CD4-positive, alpha-beta T cell (primary cell): ENCODE measurements at places on chromosomes 2 and 18.

DNA sequence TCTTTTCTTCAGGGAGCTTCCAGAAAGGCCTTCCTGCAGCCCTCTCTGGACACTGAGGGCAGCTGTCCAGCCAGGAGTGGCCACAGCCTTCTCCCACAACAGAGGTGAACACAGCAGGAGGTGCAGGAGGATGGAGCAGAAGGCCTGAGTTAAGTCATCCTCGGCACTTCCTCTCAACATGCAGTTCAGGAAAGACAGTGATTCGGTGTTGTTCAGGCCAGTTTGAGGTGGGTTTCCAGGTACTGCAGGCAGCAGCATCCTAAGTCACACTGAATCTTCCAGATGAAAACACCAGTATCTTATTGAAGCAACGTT, 225.3 kb upstream of the PXDN start:
- DNase-seq = no peak

GRCh38 chr2:193837111-193837738, 1642.5 kb upstream of the TMEFF2 start:
- no peak for DNase-seq

DNA sequence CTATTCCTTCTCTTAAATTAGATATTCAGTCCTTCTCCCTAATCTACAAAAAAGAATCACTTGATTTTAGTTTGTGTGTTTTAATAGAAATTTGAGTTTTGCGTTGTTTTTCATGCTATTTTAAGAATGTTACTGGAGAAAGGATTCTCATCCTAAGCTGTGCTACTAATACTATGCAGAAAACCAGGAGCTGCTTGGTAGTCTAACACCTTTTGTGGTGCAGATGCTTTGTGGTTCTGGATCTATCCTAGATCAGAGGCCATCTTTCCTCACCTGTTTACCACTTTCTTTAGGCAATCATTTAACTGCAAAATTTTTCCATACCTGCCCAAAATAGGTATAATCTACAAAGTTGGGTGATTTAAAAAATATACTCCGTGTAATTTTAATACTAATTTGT, 823.6 kb downstream of the CPS1 start:
- no peak for DNase-seq

DNA sequence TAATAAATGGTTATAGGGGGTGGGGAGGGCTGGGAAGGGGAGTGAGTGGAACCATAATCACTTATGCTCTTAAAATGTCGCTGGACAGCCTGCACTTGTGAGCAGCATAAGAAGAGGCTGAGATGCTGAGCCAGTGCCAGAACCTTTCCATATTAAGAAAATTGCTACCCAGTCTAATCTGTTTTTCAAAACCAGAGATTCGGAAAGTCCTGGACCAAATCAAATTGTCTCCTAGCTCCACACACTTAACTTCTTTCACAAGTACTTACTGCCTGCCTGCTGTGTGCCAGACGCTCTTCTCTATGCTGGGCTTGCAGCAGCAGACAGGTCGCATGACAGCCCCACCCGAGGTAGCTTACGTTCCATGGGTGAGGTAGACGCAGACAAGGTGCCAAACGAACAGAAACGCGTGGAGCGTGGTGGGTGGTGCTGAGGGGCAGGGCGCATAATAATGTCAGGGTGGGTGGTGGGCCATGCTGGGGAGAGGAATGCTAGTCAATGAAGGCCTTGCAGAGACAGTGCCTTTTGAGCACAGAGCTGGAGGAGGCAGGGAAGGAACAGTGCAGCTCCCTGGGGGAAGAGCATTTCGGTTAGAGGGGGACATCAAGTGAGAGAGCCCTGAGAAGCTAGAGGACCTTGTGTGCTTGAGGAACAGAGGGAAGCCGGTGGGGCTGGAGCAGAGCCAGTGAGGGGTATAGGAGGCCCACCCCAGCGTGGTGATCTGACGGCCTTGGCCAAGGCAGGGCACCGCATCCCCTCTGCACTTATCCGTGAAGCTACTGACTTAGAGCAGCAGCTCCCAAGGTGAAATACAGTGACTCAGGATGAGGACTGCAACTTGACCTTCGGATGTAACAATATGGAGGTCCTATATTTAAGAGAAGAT, 123.5 kb upstream of the DAPL1 start:
- DNase-seq = no peak

DNA sequence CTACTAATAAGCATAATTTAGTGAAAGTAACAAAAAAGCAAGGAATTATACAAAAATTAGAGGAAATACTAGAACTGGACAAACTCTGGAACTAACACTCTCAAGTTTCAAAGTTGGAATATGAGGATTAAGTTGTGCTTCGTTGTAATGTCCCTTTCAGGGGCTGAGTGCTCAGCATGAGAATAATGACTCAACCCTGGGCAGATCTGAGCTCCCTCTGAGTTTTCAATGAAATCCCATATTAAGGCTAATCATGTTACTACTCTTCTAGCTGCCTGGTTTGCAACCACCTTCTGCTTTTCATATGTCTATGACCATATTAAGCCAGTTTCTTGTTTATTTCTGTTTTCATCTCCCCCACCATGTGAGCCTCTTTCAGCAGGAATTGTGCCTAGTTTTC, 274.9 kb upstream of the LRRTM4 start:
- DNase-seq = no peak

DNA sequence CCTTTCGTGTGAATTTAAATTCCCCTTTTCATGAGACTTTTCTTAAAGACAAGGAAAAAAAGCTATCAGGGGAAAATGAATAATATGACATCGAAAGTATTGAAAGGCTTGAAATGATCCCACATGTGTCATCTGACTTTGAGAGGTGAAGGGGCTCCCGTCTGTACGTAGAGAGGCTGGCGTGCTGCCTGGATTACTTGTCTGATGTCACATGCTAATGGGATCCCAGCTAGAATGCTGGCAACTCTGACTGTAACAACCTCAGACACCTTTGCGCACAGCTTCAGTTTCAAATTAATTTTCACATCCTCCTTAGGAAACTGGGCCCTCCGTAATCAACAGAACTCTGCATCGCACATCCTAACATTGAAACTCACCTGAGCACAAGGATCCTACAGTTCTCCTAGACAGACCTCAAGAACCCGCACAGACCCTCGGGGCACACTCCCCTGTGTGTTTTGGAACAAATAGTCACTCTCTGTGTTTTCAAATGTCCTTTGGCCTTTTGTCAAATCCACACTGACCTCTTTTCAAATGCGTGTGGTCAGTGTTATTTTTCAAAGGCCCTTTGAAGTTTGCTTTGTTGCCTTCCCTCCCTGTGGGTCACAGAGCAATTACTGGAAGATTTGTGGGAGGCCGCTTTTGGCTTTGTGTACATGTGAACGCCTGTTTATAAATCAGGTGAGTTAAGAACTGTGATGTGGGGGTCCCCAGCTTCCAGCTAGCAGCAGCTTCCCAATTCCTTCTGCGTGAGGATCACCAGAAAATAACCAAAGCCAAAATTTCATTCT, 65.9 kb downstream of the IL1R2 start:
- DNase-seq = no peak

DNA sequence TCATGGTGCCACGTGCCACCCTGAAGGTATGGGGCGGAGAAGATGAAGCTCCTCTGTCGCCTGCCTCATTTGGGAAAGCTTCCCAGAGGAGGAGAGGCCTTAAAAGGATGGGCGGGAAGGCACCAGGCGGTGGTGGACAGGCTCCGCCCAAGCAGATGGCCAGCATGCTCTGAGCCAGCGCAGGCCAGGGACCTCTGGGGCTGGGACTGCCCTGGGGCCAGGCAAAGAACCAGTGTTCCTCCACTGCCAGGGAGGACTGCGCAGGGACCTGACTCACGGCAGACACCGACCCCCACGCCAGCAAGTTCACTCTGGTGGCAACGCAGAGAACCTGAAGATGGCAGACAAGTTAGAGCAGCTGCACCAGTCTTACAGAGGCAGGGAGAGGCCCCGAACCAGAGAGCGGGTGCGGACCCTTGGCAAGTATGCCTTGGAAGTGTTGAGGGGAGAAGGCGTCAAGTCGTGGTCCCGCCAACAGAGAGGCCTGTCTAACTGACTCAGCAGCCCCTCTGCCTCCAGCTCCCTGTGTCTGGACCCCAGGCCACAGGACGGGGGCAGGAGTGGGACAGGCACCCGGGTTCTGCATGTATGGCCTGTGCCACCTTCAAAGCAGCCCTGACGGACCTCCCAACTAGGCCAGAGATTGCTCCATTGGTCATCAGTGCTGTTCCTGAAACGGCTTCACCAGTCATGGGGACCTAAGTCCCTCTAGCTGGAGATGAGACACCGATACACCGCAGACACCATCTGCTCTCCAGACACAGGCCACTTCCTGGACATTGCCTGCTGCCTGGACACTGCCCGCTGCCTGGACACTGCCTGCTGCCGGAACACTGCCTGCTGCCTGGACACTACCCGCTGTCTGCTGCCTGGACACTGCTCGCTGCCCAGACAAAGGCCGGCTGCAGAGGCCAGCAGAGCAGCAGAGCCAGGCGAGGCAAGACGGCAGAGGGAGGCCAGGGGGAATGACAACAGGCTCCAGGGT, 124.7 kb downstream of the HDAC4 start:
- DNase-seq = no peak

- no peak for DNase-seq
These were observed 441.7 kb downstream of the TXNL1 start for GRCh38 chr18:56196495-56197225.

GRCh38 chr2:19138264-19138825, 220.1 kb downstream of the OSR1 start:
- DNase-seq = no peak

GRCh38 chr18:10241579-10241978, 212.9 kb upstream of the APCDD1 start:
- DNase-seq = no peak

- no peak for DNase-seq
These were observed 22.5 kb upstream of the RAB27B start for GRCh38 chr18:54805571-54806334.

DNA sequence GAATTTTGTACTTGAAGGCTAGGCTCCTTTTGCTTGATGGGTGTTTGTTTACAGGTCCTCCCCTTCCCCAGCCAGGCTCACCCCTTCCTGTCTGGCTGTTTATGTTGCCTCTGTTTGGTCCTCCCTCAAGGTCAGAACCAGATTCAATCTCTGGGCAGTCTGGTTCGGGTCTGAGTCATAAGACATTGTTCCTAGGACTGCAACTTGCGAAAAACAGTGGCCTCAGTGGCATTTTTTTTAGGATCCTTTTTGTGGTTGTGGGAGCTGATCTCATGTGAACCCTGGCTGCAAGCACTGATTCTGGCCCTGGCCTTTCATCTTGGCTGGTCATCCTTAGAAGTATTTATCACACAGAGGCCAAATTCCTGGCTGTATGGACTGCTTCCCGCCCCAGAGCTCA, 370.4 kb downstream of the CLIP4 start:
- no peak for DNase-seq

- no peak for DNase-seq
These were observed 36.5 kb upstream of the DLX1 start for GRCh38 chr2:172048508-172049503.

DNA sequence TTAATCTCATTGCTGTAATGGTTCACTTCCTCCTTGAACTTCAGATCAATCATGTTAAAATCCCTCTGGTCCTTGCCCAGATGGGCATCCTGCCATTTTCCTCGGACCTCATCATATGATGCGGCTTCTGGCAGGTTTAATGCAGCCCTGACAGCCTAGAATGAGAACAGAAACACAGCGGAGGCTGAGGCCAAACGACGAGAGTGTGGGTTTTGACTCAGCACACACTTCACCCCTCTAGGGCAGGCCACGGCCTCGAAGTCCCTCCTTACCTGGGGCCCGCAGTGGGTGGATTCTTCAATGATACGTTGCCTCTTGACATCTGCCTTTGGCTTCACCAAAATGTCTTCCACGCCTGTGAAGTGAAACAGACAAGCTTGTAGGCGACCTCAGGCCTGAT, 56.8 kb downstream of the POLR1A start:
- DNase-seq = no peak

GRCh38 chr2:134348239-134348638, 94.4 kb downstream of the MGAT5 start:
- no peak for DNase-seq

- DNase-seq = no peak
These were observed 420.5 kb downstream of the NRXN1 start for GRCh38 chr2:50611351-50611871.

- DNase-seq = no peak
These were observed 9.4 kb downstream of the GPR39 start for GRCh38 chr2:132426033-132426432.

DNA sequence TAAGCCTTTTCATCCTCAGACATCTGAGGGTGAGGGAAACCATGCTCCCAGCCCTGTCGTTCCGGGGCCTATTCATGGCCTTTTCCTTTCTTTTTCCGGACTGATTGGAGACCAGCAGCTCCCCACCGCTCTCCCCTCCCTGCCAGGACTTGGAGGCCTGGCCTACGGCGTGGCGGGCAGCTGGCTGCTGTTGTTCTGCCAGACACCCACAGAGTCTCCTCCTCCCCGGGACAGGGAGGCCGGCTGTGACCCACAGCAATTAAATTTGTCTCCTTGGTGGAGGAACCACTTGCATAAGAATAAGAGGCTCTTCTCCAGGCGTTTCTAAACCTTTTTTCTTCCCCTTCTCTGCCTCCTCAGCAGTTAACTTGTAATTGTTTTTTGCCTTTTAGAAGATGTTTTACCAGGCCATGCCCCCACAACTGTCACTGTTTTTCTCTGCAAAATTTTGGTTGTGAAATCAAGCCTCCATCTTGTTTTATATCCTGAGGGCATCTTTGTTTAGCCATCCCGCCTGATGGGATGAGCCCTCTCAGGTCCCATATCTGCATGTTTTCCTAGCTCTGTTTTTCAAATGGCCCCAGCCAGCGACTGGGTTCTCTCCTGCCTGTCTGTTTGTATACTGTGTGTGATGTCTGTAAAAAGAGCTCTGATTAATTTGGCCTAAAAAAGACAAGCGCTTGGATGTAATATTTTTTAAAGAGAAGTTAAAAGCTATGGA, 1060.0 kb upstream of the DDX18 start:
- no peak for DNase-seq

- DNase-seq = no peak
These were observed 133.9 kb downstream of the TNS1 start for GRCh38 chr2:217868911-217869334.

DNA sequence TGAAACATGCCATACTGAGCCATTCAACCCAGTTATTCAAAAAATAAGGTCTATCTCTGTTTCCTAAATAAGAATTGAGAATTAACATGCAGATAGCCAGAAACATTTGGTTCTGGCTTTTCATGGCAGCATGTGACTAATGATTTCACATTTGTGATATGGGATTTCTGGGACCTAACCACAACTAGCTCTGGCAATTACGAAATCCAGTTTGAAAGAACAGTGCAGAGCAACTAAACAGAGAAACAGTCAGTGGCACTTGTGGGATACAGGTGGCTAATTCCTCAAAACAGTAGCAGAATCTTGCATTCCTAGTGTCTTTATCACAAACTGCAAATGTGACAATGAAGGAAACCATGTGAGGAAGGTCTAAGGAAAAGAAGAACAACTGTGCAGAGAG, 637.8 kb upstream of the CHAC2 start:
- DNase-seq = no peak
